ENCODE measurements at places on chromosomes 1 and 21.
A peak's percentile ranks its signal among the peaks of the same experiment; 100 is the strongest.

- DNase-seq, result no peak
These were observed 9.3 kb downstream of the SPATA45 start for GRCh38 chr1:212838145-212838544.

- no peak for DNase-seq
These were observed 30.7 kb upstream of the EDN2 start for GRCh38 chr1:41515131-41515678.

GRCh38 chr1:67294836-67295617, 12.6 kb upstream of the IL12RB2 start:
- DNase-seq, result no peak

DNA sequence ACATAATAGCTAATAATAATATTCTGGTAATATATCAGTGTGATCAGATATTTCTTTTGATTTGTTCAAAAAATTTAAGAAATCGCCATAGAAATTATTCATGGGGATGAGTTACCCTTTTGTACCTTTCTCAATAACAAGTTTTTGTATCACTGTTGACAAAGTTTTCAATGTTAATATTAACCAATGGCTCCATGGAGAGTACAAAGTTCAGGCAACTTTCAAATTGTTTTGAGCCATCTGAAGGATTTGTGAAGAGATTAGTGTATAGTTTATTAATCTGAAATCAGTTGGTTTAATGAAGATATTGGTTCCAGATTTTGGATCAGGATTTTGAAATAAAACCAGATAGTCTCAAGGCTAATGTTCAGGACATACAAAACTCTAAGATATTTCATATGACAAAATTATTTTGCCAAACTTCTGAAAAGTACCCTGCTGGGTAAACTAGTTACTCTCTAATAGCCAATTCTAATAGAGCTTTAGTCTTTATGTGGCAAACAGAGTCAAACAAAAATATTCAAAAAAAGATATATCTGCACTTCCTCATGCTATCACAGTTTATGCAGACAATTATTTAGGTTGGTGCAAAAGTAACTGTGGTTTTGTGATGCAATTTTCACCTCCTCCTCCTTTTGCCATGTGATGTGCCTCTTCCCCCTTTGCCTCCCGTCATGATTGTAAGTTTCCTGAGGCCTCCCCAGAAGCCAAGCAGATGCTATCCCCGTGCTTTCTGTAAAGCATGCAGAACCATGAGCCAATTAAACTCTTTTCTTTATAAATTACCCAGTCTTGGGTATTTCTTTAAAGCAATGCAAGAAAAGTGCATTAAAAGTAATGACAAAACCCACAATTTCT, 1105.0 kb downstream of the PLA2G4A start:
- DNase-seq, result no peak

- no peak for DNase-seq
These were observed 64.5 kb upstream of the PRRC2C start for GRCh38 chr1:171420810-171421209.

GRCh38 chr1:147177611-147178380, 5.5 kb upstream of the PRKAB2 start:
- DNase-seq, result no peak

GRCh38 chr1:73765551-73766233, 432.3 kb downstream of the LRRIQ3 start:
- DNase-seq, result no peak

GRCh38 chr1:35851132-35851869, 31.7 kb upstream of the AGO1 start:
- DNase-seq, result no peak

DNA sequence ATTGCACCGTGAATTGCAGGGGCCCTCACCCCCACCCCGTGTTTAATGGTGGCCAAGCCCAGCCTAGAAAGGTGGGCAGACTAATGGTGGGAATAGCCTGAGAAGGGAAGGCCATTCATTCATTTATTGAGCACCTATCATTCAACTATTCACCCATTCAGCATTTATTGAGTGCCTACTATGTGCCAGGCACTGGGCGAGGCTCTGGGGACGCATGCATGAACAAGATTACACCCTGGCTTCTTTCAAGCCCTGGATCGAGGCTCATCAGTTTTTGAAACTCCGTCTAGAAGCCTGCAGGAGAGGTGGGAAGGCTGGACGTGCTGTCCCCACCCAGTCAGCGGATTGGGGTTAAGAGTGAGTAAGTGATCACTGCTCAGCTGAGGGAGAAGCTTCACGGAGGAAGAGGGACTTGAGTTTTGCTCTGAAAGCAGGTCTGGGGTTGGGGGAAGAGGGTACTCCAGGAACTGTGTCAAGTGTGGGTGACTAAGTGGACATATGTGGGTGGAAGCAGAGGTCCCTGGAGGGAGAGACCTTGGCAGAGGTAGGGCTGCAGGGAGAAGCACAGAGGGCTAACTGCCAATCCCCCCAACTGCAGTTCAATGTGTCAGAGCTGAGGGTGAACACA, 35.6 kb downstream of the MEF2D start:
- DNase-seq, result no peak

GRCh38 chr21:39316729-39317128, 3.3 kb upstream of the BRWD1 start:
- DNase-seq, result no peak

DNA sequence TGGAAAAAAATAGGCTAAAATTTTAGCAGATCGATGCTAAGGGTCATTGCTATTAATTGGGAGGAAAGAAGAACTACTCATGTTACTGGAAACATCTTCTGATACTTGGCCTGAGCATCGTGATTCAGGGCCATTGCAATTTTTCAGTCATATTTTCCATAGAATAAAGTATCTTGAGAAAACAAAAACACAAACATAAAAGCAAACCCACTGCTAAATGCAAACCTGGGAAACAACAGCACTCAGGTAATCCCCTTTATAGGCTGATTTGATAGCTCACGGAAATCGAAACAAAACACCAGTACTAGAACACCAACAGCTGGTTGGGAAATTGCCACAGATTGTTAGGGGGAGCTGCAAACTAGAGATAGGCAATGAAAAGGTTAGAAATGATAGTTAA, 172.9 kb upstream of the ESRRG start:
- no peak for DNase-seq

DNA sequence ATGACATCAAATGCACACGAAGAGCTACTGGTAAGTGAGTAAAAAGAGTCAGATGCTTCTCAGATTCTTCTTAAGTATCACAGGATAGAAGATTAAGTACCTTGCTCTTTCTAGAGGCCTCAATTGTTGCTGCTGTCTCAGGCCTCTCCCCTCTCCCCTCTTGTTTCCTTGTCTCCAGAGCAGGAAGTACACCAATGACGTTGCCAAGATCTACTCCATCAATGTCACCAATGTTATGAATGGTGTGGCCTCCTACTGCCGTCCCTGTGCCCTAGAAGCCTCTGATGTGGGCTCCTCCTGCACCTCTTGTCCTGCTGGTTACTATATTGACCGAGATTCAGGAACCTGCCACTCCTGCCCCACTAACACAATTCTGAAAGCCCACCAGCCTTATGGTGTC, 21.3 kb upstream of the SARS1 start:
- no peak for DNase-seq

GRCh38 chr1:1628754-1629429, 3.1 kb upstream of the MMP23B start:
- no peak for DNase-seq

GRCh38 chr1:10799726-10800125, 3.3 kb upstream of the CASZ1 start:
- no peak for DNase-seq

DNA sequence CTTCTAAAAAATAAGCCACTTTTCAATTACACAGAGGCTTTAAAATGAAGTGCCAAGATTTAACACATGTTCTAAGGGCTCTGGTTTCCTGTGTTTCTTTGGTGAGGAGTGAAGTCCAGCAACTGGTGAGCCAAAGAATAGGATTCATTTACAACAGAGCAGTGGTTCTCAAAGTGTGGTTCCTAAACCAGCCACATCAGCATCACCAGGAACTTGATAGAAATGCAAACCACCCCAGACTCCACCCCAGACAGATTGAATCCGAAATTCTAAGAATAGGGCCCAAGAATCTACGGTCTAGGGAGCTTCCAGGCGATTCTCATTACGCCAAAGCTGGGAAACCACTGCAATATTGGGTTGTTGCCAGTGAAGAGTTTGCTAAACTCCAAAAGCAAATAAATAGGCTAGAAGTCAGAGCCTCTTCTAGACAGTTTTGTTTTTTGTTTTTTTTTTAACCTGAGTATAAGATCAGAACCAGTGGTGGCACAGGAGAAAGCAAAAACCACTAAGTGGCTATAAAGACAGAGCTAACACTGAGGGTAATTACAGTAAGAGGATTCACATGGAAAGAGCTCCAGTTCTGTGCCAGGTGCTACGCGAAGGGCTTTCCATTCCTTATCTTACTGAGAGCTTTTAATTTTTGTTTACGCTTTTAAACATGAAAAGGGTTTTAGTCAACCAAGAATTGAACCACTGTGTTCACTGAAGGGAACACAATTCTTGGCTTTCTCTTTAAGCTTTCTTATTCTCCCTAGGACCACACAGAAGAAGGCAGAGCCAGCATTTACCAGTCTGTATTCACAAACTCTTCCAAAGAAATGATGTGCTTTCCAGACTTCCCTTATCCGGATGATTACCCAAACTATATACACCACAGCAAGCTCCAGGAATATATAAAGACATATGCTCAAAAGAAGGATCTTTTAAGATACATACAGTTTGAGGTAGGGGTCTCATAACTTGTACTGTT, 42.4 kb upstream of the FMO2 start:
- no peak for DNase-seq

- no peak for DNase-seq
These were observed 10.2 kb upstream of the SLC19A2 start for GRCh38 chr1:169495916-169496315.

DNA sequence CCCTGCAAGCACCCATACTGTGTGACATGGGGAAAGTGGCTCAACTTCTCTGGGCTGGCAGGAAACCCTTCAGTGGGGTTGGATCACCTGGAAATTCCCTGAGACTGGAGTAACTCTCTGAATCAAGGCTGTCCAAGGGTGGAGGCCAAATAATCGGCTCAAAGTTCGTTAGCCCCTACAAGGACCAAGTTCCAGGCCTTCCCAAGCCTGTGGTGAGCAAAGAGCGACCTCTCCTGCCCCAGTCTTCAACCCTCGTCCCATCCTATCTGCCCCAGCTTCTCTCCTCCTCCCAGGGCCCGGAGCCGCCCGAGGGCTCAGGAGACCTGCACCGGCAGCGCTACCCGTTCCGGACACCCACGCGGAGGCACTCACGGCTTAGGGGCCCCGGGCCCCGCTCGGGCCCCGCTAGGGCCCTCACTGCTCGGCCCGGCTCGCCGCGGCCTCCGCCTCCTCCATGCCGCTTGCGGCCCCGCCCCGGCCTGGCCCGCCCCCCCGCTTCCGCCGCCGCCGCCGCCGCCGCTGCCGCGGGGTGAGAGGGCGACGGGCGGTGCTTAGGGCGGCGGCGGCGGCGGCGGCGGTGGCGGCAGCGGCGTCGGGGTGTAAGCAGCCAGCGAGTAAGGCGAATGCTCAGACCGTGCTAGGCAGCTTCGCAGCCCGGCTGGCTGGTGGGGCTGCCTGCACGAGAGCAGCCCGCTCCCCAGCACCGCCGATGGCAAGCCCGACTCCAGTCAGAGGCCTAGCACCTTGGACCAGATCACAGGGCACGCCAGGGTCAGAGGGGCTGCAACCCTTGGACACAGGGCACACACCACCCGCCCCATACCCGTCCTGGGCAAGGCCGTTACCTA, at the start of gene POMGNT1:
TSS of gene POMGNT1 (minus strand) at position 471 of the 848 bp plus-strand sequence. CDS start 613 bp downstream, outside the sequence.
- peak; percentile 48 for DNase-seq

- no peak for DNase-seq
These were observed 4.8 kb downstream of the MYBPH start for GRCh38 chr1:203170625-203171330.

DNA sequence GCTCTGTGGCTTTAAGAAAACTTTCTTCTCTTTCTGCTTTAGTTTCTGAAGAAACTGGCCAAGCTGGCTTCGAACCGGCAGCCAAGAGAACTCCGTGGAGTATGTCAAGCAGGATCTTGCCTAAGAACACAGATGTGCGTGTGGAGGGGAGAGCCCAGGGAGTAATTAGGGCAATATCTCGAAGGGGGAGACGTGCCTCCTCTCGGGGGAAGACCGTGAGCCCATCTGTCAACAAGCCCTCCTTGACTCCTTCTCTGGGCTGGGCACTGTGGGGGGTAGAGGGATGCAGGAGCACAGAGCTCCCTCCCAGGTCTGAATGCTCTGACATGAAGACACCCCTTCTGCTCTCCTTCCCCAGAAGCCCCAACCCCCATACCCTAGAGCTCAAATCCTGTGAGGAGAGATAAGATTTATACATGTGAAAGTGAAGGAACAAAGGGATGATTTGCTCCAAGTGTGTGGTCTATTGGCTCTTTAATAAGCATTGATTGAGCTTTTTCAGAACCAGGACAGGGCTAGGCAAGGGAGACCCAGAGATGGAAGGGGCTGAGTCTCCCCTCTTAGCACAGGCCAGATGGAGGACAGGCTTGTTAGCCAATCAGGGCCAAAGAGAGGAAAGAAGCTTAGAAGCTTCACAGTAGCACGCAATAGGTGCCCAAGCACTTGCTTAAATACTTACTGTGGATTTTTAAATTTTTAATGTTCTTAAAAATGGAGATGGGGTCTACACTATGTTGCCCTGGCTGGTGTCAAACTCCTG, 37.5 kb downstream of the EDN2 start:
- no peak for DNase-seq

GRCh38 chr1:228927421-228927820, 192.1 kb downstream of the RHOU start:
- no peak for DNase-seq

DNA sequence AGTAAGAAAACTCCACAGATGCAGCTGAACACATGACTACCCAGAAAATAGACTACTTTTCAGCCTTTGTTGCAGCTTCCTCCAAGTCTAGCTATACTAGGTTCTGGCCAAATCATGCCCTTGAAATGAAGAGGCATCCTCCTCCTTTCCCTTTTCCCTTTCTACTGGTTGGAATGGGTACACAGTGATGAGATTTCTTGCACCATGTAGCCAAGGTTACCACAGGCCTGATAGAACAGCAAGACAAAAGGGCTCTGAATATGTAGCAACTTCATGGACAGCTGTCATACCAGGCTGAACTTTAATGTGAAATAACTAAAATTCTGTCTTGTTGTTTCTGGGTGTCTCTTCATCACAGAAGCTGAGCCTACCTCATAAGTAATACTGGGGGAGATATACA, 146.5 kb downstream of the PDE4B start:
- DNase-seq, result no peak

DNA sequence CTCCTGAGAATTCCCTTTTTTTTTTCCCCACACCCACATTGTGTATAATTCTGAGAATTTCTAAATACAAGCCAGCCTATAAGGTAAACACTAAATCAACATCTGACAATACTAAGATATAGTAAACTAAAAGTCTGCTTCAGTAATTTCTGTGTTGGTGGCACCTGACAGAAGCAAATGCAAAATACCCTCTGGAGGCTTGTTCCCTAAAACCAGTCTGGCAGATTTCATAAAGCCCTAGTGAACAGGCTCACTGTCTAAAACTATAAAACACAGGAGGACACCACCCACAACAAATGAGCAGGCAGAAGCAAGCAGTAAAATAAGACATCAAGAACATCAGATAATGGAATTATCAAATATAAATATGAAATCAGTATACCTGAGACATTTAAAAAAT, 11.5 kb downstream of the TRIM33 start:
- DNase-seq, result no peak

DNA sequence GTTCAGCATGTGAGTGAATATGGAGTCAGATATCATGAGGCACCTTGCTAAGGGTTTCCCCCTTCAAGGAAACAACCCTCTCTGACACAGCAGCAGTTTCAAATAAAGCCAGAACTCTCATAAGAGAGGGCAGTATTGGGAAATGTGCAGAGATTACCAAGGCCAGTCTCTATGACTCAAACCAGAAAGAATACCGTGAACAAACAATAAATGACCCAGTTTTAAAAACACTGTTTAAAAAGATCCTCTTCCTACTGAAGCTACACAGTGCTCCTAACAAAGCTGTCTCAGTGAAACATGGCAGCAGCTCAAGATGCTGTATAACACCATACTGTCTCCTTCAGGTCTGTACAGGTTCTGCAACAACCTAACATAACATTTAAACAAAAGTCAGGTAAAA, 102.6 kb downstream of the KIAA0319L start:
- no peak for DNase-seq
